ENCODE measurements at places on chromosomes 7 and 10.
A peak's percentile ranks its signal among the peaks of the same experiment; 100 is the strongest.

DNA sequence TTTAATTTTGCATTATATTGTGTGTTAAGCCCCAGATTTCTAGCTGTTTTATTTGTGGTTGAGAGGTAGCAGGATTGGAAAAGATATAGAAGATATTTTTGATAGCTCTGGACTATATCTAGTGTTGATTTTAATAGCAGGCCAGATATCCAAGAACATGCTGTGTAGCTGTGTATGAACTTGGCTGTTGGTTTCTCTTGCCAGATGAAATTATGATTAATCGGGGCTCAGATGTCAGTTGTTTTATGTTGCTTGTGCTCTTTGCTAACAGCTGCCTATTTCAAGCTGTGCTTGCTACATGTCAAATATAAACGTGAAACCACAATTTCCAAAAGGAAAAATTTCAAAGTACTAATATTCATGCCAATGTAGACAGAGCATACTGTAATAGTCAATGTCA is 141.1 kb downstream of the GRM3 start:
- DNase-seq: no peak

DNA sequence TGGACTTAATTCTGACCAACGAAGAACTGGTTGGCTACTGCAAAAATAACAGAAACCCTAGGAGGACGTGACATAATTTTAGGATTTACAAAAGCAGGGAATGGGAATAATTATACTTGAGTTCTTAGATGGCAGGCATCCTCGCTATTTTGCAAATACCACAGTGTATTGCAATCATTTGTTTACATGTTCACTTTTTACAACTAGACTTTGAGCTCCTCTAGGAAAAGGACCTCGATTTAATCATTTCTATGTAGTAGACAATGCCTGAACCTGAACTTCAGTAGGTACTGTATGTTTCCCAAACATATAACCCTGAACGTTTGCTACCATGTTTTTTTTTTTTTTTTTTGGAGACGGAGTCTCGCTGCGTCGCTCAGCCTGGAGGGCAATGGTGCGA is 137.7 kb downstream of the CNOT4 start:
- DNase-seq: no peak

DNA sequence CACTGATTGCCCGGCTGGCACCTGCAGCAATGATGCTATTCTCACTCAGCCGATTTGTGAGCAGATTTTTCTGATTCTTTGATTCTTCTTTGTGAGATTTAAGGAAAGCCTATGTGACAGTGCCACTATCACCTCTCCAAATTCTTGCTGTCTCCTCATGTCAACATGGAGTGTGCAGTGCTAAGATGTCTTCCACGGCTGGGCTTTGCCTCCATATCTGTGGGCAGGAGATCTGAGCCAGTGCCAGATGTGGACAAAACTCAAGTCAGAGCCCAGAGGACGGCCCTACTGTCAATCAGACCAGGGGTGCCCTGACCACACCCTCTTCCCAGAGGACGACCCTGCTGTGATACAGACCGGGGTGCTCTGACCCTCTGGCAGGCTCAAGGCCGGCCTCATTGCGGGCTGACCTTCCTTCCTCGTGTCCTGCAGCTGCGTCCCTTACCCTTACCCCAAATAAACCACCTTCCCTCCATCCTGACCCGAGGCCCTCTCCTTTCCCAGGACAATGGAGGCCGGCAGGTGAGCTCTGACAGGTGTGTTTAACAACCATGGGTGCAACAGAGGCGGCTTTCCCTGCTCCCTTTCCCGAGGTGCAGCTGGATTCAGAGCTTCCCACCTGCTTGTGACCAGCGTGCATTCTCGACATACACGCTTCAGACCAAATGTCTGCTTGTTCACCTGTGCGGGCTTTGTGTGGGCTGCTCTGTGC is 221.4 kb downstream of the ADARB2 start:
- DNase-seq: no peak

- peak; percentile 44 for DNase-seq
Measured at GRCh38 chr7:40586197-40586596, 451.4 kb downstream of the SUGCT start.

DNA sequence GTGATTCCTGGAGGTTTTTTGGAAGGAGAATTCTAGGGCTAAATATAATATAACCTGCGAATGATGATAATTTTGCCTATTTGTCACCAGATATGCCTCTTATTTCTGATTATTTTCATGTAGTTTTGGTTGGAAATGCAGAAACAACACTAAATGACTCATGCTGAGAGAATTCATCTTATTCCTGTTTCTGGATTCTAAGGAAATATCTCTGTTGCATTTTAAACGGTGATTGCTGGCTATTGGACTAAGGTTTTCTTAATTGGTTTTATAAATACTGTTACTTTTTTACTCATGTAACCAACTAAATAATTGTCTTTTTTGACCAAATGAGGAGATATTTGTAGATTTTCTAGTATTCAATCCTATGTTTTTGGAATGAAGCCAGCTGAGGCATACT is 204.9 kb upstream of the NPSR1 start:
- DNase-seq: no peak

DNA sequence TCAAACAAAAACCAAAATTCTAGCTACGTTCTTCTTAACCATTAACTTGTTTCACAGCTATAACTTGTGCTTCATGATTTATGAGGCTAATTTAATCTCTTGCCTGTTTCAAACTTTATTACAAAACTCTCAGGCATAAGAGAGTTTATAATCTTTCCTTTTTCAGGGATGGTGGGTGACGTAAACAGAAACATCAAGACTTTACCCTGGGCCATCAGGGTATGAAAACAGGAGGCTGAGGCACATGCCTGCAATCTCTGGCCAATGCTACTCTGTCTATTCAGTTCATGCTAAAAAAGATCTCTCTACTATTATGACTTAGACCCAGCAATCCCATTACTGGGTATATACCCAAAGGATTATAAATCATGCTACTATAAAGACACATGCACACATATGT is 55.9 kb upstream of the VWC2 start:
- DNase-seq: no peak

DNA sequence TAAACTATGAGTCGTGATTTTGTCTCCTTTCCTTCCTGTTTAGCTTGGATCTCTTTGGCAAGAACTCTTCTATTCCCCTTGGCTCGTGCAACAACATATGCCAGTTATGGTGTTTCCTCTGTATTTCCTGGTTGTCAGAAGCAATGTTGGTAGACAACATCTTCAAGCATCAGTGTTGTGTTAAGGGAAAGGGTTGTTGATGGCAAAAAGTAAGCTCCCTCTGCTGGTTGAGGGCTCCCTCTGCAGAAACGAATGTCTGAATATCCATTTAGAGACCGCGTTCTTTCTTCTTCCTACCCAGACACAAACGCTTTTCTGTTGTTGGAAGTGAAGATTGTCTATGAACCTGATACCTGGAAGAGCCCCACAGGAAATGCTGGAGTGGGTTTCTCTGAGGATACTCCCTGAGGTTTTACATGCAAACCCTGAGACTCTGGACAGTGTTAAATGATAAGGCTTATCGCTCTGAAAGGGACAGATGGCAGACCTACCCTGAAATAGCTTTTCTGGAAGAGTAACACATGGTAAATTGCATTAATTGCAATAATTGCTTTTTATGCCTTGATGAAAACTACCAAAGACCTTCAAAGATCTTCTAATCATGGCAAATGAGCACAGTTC is 23.5 kb upstream of the C1QL3 start:
- DNase-seq: no peak

Measured in PC-9 (cell line).